Stimulated activated naive CD8-positive, alpha-beta T cell treated with anti-CD3 and anti-CD28 coated beads, Interleukin-15, Interleukin-2, amounts not matched to agents 100 U/mL and 50 U/mL, for 24 hours (primary cell): ENCODE measurements at places on chromosomes 6 and 20.

DNA sequence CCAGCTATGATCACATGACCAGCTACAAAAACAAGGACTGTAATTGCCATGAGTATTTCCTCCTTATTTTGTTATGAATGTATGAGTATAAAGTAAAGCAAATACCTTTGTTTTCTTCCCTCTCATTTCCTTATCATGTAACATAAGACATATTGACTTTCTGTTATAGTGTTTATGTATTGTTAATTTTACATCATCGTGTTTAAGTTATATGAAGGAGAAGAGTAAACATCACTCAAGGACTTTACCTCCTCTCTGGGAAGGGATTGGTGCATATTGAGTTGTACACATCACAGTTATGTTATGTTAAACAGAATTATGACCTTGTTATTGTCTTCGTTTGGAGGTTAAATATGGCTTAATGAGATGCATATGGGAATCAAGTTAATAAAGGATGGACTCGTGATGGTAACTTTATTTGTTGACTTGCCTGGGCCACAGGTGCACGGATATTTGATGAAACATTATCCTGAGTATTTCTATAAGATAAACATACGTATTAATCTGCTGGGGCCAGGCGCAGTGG lies 57.3 kb upstream of the CNKSR3 start:
- no peak for DNase-seq

DNA sequence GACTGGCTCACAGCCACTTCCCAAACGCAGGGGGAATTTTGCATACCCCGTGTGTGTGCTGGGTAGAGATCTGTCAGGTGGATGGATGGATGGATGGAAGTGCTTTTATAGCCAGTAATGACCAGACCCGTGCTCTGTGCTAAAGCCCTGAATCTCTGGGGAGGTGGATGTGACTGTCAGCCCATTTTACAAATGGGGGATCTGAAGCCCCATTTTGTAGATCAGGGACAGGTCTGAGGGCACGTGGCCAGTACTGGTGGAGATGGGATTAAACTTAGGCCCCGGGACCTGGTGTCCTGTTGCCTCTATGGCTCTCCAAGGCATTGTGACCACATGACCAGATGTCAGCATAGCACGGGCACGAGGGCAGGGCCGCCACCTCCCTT lies 38.2 kb upstream of the ZBP1 start:
- no peak for DNase-seq

- no peak for DNase-seq
Observed at GRCh38 chr20:43900121-43900466, 14.6 kb upstream of the TOX2 start.

GRCh38 chr6:34213772-34214171 lies 22.9 kb upstream of the HMGA1 start:
- no peak for DNase-seq

DNA sequence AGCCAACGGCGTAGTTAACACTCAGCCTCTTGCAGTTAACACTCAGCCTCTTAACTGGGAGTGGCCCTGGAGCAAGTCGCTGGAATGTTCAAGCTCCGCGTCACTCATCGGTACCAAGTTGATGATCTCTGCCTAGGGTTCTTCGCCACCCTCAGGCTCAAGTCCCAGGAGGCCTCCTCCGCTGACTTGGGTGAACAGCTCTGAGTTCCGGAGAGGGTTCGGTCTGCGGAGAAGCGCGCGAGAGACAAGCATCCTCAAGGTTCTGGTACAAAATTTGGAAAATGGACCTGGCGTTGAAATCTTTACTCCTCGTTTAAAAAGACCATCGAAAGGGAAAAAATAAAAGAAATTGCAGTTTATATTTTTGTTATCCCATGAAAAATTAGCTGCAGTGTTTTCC lies 876 bp upstream of the DSP start:
- no peak for DNase-seq
